Breast epithelium (tissue), 4 donors: ENCODE measurements at places on chromosomes 1 and 21. TPM values are rescaled to one million over a fixed set of nuclear protein-coding genes. Genes with fewer than 3 reads are reported as not detected.

KRTAP19-4 gene
- not detected for total RNA-seq

OR2L8 gene
- total RNA-seq: 0.73 TPM

GRCh38 chr1:22143065-22144033, at the start of gene WNT4:
WNT4 (minus strand) TSS chr1:22143097; CDS start chr1:22142922, 175 bp downstream.
- H3K27me3 ChIP-seq: no peaks in the 10 kb centered on the region
- peak within 1 kb of the TSS; percentile 34 for H3K4me3 ChIP-seq
- H3K36me3 ChIP-seq: no peaks in the 10 kb centered on the region
- H3K4me1 ChIP-seq: no peaks in the 10 kb centered on the region
- DNase-seq: no peak
- H3K27ac ChIP-seq: peak within 1 kb of the TSS; percentile 36

- H3K27me3 ChIP-seq: no peaks in the 10 kb centered on the region
- H3K36me3 ChIP-seq: no peaks in the 10 kb centered on the region
- no peak overlapping the region for H3K27ac ChIP-seq
- H3K4me3 ChIP-seq: no peak overlapping the region
Measured at GRCh38 chr1:99438656-99439230, 174.5 kb downstream of the PLPPR4 start.

DNA sequence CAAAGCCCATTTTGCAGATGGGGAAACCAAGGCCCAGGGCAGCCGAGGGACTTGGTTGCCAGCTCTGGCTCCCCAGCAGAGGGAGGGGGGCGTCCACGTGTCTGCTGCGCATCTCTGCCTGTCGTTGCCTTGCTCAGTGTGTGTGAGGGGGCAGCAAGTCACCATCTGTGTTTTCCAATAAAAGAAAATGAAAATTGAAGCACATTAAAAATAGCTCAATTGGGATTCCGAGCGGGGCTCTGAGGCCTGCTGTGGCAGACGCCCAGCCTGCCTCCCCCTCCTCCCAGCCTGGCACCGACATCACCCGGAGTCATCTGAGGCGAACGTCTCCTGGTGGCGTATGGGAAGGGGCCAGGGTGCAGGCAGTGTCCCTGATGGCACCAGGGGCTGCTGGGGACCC, 51.2 kb downstream of the EPHB2 start:
- no peak for DNase-seq
- H3K4me3 ChIP-seq: no peak overlapping the region
- H3K27me3 ChIP-seq: no peaks in the 10 kb centered on the region
- H3K36me3 ChIP-seq: no peaks in the 10 kb centered on the region

DNA sequence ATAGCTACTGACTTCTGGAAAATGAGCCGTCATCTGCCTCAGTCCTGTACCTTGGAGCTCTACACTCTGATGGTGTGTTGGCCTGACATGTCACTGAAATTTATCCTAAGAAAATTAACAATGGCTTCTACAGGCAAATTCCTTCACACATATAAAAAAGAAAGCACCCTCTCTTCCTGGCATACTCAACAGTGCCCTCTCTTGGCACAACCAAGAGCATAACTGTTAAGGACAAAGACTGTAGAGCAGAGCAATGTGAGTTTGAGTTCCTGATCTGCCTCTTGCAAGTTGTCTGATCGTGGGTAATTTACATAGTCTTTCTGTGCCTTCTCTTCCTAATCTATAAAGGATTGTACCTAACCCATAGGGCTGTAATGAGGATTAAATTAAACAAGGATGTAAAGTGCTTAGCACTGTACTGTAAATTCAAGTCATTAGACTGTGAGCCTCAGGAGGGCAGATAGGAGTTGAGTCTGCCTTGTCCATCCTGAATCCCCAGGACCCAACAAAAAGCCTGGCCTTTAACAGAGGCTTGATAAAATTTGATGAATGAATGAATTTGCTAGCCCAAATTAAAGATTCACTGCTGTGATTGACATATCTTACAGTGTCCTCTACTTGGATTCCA, 83.5 kb downstream of the SYF2 start:
- no peak for DNase-seq
- no peak overlapping the region for H3K27ac ChIP-seq
- H3K27me3 ChIP-seq: no peaks in the 10 kb centered on the region
- H3K4me3 ChIP-seq: no peak overlapping the region

- DNase-seq: no peak
- no peaks in the 10 kb centered on the region for H3K27me3 ChIP-seq
- H3K36me3 ChIP-seq: no peaks in the 10 kb centered on the region
- no peaks in the 10 kb centered on the region for H3K4me1 ChIP-seq
- no peak overlapping the region for H3K4me3 ChIP-seq
Measured at GRCh38 chr1:180571060-180571831, 12.5 kb downstream of the OVAAL start.

- no peak for DNase-seq
- no peaks in the 10 kb centered on the region for H3K36me3 ChIP-seq
- no peaks in the 10 kb centered on the region for H3K27me3 ChIP-seq
- no peaks in the 10 kb centered on the region for H3K4me1 ChIP-seq
Measured at GRCh38 chr1:221824025-221824424, 82.1 kb upstream of the DUSP10 start.

DNA sequence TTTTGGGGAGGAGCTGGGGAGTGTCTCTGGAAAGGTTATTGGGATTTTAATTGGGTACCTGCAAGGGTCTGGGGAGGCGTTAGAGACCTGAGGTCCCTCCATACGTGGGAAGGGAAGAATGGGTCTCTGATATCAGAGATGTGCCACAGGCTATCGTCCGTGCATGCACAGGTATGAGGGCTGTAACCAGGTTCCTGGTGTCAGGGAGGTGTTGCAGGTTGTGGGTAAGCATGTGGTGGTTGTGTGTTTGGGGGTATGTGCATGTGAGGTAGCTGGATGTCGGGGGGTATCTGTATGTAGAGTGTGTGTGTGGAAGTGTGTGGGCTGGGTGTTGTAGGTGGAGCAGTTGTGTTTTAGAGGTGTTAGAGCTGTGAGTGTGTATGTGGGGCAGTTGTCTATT, 8.3 kb downstream of the AHDC1 start:
- H3K27ac ChIP-seq: peak overlapping the region; percentile 55
- no peaks in the 10 kb centered on the region for H3K27me3 ChIP-seq
- peaks cover 47% of the 10 kb centered on the region for H3K4me1 ChIP-seq
- H3K4me3 ChIP-seq: peak overlapping the region; percentile 49
- no peaks in the 10 kb centered on the region for H3K36me3 ChIP-seq
